ENCODE measurements at places on chromosomes 4 and X.

DNA sequence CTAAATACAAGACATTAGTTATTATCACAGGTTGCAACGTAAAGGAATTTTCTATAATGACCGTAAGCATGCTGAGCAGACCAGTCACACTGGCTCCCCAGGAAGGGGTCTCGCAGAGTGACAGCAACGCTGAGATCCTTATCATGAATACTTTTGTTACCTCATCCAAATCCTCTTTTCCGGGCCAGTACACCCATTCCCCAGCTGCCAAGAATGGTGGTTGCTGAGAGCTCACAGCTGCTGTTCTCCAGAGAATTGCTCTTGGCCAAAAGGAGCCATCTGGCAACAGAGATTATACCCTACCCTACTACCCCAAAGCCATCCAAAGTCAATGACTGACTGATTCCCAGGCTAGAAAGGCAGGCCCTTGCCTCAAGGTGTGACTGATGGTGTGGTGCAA, 91.6 kb downstream of the FUNDC1 start:
- DNase-seq, result no peak

GRCh38 chrX:43655151-43656004, 721 bp upstream of the MAOA start:
- no peak for DNase-seq

- no peak for DNase-seq
Observed at GRCh38 chr4:8381814-8382581, 58.5 kb downstream of the ACOX3 start.

- no peak for DNase-seq
Observed at GRCh38 chr4:111499291-111499690, 646.0 kb upstream of the FAM241A start.

DNA sequence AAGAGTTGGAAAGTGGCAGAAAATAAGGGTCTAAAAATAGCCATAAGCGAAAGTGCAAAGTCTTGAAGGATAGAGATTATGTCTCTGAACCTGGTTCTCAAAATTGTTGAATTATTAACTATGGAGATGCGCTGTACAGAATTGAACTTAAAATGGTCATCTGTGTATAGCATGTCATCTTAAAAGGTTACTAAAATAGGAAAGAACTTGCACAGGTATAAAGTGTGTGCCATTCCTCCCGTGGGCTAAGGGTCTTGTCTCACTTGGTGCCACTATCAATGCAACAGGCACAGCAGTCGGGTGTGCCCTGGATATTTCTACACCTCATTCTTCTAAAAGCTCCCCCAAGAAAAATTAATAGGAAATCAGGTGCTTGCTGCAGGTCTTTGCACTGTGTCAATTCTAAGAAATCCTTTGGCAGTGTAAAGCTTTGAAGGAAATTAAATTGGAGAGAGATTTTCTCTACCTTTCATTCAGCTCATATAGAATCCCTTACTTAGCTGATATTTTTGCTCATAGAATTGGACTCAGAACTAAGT, 2.4 kb downstream of the SORBS2 start:
- no peak for DNase-seq

DNA sequence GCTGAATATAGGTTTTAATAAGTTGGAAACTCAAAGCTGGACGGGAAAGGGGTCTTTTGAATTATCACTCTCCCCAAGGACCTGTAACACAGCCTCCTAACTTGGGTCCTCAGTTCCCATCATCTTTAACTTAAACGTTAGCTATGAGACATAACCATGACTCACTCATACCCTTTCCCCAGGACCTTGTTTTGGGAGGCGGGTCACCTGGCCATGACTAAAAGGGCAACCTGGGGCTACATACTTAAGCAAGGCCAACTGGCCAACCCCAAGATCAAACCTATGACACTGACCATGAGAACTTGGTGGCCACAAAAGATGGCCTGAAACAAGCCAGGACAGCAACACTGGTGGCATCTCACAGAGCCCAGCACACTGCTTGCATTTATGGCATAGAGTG, 89.0 kb downstream of the SH3KBP1 start:
- DNase-seq, result no peak

GRCh38 chr4:82604522-82604921, 42.7 kb upstream of the TMEM150C start:
- no peak for DNase-seq
